Stimulated activated CD8-positive, alpha-beta memory T cell treated with anti-CD3 and anti-CD28 coated beads, Interleukin-4, amount 100 ng/mL, for 1 hour (primary cell): ENCODE measurements at places on chromosomes 2 and 18.

DNA sequence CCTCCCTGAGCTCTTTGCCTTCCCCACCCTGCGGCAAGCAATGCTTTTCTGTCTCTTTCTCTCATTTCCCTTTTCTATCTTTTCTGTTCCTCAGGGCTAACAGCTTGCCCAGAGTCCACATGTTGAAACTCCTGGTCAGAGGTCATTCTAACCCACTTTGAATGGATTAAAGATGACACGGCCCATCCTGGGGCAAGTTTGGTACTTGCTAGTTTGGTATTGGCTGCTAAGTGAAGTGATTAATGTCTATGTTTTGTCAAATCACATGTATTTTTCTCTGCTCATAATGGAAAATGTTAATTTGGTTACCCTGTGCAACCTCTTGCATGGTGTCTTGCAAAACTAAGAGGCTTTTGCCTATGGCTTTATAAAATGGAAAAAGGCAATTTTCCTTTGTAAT, 960.2 kb downstream of the CNTNAP5 start:
- no peak for DNase-seq

- DNase-seq: no peak
Measured at GRCh38 chr2:108945969-108946368, 43.1 kb downstream of the EDAR start.

GRCh38 chr18:46675112-46675511, 18.1 kb upstream of the LOXHD1 start:
- no peak for DNase-seq

GRCh38 chr2:64934530-64934929, 54.7 kb upstream of the SLC1A4 start:
- no peak for DNase-seq

DNA sequence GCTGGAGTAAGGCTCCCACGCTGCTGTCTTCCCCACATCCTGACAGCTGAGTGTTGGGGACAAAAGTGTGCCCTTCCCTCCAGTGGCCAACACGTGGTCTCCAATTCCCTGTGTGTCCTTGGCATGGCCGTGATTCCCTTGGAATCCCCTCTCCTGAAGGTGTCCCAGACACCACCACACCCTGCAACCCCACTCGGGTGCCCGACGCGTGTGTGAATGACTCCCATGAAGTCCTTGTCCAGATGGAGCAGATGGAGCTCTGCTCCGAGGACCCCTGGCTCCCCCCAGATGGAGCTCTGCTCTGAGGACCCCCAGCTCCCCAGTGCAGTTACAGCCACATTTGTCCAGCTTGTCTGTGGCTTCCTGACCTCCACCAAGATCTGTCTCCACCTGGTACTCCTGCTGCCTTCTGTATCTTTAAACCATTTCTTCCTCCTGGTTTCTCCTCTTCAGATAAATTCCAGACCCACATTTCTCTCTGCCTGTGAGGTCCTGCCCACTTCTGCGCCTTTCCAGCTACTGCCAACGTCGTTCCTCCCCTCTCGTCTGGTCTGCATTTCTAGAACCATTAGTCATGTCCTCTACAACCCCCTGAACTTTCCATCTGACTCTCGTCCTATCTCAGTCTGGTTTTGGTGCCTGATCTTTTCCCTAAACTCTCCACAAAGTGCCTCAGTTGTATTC, 86.8 kb upstream of the PXDN start:
- no peak for DNase-seq

DNA sequence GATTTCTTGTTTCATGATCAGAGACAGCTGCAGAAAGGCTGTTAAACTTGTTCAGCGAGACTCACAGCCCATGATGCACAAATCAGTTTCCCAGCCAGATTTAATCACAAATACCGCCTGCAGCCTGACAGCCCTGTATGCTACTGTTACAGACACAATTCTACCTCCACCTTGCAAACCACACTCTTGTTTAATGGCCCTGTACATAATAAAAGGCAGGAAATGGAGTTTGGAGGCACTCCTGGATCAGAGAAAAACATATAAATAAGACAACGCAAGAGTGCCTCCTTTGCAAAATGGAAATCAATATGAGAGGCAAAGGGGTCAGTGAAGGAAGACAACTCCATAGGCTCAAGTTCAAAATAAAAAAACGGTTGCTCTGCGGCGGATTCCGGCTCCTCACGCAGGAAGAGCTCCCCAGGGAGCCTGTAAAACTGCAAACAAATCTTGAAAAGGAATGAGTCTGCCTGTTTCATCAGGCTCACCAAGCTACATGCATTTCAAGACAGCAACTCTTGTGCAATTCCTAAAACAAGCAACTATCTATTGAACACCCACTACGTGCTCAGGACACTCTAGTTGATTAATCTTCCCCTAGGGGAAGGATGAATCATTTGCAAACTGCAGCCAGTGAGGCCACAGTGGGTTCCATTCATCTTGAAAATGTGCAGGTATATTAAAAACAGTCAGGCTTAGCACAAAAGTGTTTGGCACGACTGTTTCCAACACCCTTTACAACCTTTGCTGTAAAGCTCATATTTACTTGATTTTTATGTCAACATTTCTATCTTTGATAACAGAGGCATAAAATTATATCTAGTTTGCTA, 37.5 kb downstream of the TBC1D8 start:
- DNase-seq: no peak

DNA sequence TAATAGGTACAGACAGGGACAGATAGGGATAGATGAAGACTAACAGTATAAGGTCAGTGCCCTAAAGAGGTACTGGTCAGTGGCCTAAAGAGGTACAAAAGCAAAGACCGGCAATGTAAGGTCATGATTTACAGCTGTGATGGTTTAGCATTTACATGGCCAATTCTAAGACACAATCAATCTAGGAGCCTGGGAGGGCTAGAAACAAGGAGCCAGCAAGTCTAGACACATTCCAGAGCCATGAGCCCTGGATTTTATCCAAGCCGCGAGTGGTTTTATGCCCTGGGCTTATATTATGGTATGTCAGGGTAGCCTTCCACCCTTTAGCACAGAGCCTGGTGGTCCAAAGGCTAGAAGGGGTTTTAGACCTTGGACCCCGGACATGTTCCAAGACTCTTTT, 124.2 kb downstream of the CBLN2 start:
- no peak for DNase-seq

GRCh38 chr2:173171321-173171720, 95.7 kb downstream of the MAP3K20 start:
- no peak for DNase-seq

DNA sequence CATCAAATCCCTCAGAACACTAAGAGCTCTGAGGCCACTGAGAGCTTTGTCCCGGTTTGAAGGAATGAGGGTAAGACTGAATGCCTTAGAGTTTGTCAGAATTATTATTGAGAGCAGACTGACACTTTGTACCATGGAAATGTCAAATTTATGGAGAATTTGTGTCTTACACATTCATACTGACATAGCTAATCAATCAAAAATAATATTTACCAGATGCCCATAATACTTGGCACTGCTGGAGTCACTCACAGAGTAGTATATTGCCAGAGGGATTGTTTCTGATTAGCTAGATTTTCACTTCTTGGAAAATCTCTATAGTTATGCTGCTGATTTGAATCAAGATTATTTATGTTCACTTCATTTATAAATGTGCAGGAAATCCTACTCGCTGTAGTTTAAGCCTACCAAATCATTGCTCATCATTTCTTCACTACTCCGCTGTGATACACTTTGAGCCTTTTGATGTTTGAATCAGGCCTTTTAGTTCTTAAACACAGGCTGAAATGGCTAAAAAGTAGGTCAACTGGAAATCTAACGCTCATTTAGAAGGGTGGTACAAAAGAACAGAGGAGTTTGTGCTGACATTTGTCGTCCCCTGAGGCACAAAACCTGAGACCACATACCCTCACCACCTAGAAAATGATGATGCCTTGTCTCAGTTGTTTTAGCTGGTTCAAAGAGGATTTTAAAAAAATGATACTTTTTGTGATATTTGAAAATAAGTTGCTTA, 96.1 kb upstream of the CSRNP3 start:
- no peak for DNase-seq

DNA sequence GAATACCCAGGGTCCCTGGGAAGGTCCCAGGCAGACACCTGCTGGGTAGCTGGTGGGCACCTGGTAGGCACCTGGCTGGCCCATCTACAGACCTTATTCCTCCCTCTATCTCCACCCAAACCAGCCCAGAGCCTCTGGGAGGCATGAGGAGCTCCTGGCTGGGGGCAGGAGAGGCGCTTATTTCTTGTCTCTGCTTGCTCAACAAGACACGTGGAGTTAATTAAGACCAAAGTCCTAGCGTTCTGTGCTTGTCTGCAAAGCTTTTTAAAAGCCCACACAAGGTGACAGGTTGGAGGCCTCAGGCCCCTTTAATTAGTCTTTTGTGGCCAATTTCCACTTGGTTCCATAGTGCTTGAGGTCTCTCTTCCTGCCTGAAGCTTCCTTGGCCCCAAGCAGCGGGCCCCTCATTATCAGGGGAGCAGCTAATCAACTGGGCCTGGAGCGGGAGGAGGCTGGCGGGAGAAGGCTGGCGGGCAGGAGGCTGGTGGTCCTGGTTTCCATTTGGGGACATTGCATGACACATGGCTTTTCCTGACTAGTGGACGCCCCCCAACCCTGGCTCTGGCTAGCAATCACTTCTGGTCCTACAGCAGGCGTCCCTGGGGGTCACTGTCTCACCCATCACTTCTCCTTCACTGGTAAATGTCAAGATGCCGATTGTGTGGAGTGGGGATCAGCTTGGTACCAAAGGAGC, 65.4 kb upstream of the HDAC4 start:
- DNase-seq: no peak
